NCI-H526 (cell line): ENCODE measurements at places on chromosomes 1 and 21.

GRCh38 chr1:246579818-246580217 is 13.6 kb downstream of the CNST start:
- no peak for DNase-seq

- DNase-seq: no peak
Observed at GRCh38 chr1:23836037-23836436, 10.8 kb upstream of the HMGCL start.

GRCh38 chr1:83808536-83808935 is 190.4 kb downstream of the TTLL7 start:
- no peak for DNase-seq

DNA sequence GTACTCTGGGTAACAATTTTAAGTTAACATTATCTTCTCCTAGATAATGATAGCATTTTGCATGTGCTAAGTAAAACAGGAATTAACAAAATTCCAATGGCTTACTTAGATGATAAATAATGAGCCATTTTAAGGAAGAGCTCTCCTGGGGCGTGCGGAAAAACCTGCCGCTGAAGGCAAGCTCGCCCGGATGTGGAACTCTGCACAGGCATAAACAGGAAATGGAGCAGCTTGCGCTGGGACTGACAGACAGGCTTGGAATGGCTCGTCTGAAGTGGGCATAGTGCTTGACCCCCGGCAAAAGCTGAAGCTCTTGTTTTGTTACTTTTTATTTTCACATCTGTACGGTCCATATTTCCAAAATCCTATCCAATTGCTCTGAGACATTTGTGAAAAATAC is 169.2 kb downstream of the ZNF281 start:
- DNase-seq: no peak

GRCh38 chr1:227004796-227005195 is 64.7 kb downstream of the COQ8A start:
- DNase-seq: no peak

GRCh38 chr1:66288048-66288447 is 245.9 kb upstream of the SGIP1 start:
- DNase-seq: no peak

DNA sequence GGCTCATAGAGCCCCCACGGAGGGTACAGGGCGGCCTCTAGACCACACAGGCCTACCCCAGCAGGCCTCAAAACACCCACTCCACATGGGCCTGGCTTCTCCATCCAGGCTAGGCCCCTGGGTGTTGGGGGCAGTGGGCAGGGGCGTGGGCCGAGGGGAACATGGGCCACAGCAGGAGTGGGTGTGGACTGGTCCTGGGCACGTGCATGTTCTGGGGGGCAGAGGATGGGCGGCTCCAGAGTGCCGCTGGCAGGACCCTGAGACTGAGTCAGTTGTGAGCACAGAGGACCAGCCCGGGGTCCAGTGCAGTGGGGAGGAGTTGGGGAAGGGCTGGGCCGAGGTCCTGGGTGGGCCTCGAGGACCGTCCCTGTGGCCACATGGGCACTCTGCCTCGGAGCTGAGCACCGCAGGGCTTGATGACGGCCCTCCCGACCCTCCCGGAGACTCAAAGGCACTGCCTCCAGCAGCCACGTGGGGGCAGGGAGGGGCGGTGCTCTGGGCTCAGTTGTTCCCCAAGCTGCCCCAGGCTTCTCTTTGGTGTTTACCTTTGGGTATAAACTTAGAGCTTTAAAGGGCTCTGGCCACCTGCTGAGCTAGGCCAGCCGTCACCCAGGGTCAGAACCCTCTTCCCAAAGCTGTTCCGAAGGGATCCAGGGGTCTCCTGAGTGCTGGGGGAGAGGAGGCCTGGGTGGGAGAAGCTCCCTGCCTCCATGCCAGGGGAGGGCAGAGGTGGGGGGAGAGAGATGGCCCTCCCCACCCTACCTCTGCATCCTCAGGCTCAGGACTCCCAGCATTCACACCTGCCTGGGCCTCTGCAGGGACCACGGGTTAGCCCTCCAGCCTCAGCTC is 79.9 kb downstream of the MORN1 start:
- DNase-seq: peak; percentile 86

- DNase-seq: no peak
Observed at GRCh38 chr1:214021321-214021720, 33.5 kb downstream of the PROX1 start.

- DNase-seq: no peak
Observed at GRCh38 chr1:40745176-40745575, 38.4 kb upstream of the KCNQ4 start.

- DNase-seq: no peak
Observed at GRCh38 chr1:212532469-212533147, 76.0 kb upstream of the ATF3 start.

DNA sequence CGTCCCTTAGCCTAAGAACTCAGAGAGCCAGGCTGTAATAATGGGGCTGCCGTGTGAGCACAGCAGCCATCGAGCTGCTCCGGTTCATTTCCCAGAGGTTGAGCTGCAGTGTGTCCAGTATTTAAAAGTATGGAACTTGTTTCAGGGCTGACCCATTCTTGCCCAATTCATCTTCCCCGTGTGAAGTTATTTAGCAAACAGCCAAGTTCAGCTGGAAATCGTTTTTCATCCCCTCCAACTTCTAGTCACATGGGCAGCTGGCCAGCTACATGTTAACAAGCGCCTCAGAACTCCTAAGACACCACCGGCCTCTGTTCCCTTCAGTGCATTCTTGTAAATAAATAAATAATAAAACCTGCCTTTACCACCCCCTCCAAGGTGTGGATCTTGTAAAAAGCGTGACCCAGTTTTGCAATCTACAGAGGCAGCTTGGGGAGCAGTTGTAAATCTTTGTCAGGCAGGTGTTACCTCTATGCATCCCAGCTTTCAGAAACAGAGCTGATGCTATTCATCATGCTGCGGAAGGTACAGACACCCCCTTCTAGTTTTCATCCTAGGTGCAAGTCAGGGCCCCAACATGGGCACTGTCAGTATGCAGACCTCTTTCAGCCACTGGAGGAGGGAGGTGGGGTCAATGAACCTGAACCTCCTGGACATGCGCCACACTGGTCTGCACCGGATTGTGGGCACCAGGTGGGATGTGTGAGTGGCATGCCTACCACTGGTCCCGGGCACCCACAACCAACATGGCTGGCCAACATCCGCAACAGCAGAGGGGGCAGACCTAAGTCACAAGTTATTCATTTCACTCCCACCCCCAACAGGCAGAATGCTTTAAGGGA is 18.7 kb upstream of the KNCN start:
- DNase-seq: no peak

- no peak for DNase-seq
Observed at GRCh38 chr1:97069312-97069711, 347.7 kb downstream of the PTBP2 start.

DNA sequence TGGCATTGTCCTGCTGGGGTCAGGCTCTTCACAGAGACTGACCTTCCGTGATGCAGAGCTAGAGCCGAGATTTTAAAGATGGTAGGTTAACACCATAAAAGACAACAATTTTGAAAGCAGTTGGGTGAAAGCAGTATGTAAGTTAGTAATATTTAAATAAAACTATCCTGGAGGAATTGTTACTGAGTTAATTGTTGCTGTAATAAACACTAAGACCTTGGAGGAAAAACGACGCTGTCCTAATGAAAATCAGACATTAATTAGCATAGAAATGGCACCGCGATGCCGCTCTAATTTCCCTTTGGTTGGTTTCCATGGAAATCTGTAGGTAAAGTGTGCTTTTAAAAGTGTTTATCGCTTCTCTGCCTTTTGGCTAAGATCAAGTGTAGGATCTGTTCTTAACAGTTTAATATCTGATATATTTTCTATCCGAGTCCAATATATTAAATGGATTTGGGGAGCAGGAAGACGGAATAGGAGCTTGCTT is 745 bp upstream of the ANP32E start:
- DNase-seq: peak; percentile 85

DNA sequence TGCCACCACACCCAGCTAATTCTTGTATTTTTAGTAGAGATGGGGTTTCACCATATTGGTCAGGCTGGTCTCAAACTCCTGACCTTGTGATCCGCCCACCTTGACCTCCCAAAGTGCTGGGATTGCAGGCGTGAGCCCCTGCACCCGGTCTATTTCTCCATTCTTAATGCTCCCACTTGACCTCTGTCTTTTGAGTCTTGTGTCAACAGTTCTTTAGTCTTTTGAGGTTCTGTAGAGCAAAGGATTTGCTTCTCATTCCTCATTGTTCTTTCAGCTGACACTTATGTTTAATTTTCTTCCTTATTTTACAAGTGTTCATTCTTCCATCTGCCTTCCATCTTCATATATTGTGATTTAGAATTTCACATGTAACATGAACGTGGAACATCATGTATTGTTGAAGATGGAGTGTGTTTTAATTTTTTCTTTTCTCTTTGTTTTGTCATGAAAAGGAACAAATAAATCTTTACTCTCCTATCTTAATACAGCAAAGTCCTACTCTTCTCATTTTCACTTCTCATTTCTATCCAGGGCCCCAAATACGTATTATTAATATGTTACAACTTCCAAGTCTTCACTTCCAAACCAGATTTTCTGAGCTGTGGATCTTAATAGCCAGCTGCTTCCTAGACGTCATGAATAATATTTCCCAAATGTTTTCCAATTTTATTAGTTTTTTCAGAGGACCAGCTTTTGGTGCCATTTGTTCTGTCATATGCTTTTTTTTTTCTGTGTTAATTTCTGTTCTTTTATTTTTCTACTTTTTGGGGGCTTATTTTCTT is 16.9 kb downstream of the MTF2 start:
- DNase-seq: no peak

- no peak for DNase-seq
Observed at GRCh38 chr1:82823876-82824275, 1023.1 kb downstream of the ADGRL2 start.

- DNase-seq: no peak
Observed at GRCh38 chr1:237868817-237869600, 21.7 kb downstream of the ZP4 start.

DNA sequence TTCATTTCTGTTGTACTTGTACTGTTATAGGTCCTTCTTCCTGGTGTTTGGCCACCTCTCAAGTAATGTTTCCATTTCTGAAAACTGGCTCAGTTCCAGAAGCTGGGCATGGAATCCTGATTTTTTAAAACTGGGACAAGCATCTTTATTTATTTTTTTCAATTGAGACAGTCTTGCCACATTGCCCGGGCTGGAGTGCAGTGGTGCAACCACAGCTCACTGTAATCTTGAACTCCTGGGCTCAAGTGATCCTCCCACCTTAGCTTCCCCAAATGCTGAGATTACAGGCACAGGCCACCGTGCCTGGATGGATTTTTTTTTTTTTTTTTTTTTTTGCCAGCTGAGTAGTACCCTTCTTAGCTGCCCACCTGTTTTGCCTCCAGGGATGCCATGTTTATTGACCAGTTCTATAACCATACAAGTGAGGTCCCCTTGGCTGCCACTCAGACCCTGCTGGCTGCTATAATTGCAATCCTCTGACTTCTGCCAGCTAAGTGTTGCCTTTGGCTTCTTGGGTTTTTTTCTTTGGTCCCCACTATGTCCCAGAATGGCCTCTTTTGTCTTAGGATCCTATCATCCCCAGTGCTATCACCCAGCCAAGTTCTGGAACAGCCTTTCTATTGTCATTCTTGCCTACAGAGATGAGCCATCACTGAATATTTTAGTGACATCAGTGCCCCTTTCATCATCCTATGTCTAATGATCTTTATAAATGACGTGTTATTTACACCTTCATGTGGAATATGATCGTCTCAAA is 3.9 kb upstream of the DIP2A start:
- no peak for DNase-seq

DNA sequence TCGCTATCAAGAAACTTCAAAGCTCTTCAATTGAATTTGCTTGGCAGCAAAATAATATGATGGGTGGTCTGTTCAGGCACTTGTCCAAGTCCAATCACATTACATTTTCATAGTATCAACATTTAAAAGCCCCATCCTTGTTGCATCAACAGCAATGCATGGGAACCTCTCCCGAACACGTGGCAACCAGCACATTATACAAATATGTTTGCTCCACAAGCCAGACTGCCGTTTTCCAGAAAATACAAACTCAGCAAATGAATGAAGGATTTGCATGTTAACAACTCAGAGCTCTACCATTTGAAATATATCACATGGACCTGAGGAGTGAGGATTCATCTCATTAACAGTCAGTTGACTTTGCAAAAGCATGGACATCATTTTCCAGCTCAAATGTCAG is 20.0 kb upstream of the LYPLAL1 start:
- DNase-seq: peak; percentile 19

DNA sequence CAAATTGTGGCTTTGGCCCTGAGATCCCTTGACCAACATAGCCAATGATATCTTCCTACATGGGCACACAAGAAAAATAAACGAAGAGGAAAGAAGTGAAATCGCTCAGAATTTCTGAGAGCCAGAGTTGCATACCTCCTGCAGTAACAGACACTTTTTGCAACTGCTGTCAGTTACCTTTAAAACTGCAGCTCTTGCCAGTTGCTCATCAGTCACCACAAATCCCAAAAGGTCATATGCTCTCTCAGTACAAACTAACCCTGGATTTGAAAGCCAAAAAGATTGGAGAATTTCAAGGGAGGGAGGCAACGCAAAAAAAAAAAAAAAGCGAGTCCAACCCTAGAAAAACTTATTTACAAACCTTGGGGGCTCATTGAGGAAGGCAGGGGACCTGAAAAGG is 47.2 kb upstream of the DNAH14 start:
- DNase-seq: no peak

- DNase-seq: no peak
Observed at GRCh38 chr1:44537956-44538355, 132.9 kb downstream of the RNF220 start.

DNA sequence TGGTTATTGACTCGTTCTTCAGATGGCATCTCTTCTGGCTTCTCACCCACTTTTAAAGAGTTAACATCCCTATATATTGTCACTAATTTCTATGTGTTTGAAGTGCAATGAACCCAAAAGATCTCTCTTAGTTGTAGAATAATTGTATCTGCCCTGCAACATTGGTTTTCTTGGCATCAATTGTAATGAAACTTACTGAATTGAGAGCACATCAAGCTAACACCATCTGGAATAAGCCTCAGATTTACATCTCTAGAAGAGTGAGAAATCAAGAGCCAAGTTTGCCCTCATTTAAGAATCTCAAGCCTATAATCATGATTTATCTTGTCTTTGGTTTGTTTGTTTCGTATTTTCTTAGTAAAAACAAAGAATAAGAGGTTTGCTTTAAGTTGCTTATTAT is 372.6 kb upstream of the LRRC7 start:
- no peak for DNase-seq
